ENCODE measurements at places on chromosomes 2 and 18. TPM values are rescaled to one million over a fixed set of nuclear protein-coding genes. Genes with fewer than 3 reads are reported as not detected.
A peak's percentile ranks its signal among the peaks of the same experiment; 100 is the strongest.

GRCh38 chr2:178420463-178420999 lies 30.4 kb downstream of the PRKRA start:
- no peak for DNase-seq

GRCh38 chr2:240499309-240500301 lies 58.2 kb downstream of the ANKMY1 start:
- no peak for DNase-seq

DNA sequence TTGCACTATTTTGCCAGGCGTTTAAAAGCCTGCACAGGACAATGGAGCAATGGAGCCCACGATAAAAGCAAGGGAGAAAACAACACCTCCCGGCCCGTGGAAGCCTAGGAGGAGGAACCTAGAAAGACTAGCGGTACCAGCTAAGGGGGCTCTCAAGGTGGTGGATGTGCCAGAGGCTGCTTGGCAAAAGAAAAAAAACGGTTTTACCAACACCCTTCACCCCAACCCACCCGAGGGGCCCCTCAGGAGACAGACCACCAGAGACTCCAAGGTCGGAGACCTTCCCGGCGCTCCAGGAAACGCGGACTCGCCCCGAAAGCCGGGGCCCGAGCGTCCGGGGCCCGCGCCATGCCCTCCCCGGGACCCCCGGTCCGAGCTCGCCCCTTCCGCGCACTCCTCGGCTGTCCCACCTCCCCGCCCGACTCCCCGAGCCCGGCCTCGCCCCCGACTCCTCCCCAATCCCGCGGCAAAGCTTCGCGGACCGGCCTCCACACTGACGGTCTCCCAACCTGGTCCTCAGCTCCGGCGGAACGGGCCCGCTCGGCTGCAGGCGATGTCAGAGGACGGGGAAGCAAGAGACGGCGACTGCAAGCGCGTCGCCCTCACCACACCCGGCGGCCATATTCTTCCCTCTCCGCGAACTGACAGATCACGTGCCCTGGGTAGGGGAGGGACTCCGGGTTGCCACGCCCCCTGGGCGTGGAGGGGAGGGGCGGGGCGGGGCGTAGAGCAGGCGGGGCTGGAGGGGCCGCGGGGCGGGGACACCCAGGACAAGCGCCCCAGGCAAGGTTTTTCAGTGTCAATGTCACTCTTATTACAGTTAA lies at the start of gene KIDINS220:
KIDINS220 (minus strand) TSS at position 643 of the 824 bp plus-strand sequence. CDS start 10,520 bp downstream, outside the sequence.
- peak; percentile 87 for DNase-seq

DNA sequence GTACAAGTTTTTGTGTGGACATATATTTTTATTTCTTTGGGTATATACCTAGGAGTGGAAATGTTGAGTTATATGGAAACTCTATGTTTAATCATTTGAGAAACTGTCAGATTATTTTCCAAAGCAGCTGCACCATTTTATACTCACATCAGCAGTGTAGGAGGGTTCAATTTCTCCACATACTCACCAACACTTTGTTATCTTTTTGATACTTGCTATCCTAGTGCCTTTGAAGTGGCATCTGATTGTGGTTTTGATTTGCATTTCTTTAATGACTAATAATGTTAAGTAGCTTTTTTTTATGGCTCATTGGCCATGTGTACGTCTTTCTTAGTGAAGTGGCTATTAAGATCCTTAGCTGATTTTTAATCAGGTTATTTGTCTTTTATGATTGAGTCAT lies 64.7 kb upstream of the SLC8A1 start:
- no peak for DNase-seq

MYO7B gene
- not detected for total RNA-seq

- no peak for DNase-seq
Measured at GRCh38 chr18:56306797-56307196, 331.6 kb downstream of the TXNL1 start.

GRCh38 chr18:43914018-43914417 lies 636.7 kb upstream of the SYT4 start:
- no peak for DNase-seq

- DNase-seq: no peak
Measured at GRCh38 chr18:28153485-28154065, 23.4 kb downstream of the CDH2 start.

DNA sequence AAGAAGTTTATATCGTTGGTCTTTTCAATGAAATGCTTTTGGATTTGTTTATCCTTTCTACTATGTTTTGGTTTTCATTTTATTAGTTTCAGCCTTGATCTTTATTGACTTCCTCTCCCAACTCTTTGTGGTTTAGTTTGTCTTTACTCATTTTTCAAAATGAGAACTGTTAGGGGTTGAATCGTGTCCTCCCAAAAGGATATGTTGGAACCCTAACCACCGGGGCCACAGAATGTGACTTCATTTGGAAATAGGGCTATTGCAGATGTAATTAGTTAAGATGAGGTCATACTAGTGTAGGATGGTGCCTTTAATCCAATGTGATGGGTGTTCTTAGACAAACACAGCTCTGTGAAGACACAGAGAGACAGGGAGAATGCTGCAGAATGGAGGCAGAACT lies 60.4 kb upstream of the IL1R2 start:
- no peak for DNase-seq

- DNase-seq: no peak
Measured at GRCh38 chr18:2618009-2618408, 37.5 kb upstream of the SMCHD1 start.

CCDC141 gene
- total RNA-seq: 8.2 TPM

STON1 gene
- total RNA-seq: 3.1 TPM

DNA sequence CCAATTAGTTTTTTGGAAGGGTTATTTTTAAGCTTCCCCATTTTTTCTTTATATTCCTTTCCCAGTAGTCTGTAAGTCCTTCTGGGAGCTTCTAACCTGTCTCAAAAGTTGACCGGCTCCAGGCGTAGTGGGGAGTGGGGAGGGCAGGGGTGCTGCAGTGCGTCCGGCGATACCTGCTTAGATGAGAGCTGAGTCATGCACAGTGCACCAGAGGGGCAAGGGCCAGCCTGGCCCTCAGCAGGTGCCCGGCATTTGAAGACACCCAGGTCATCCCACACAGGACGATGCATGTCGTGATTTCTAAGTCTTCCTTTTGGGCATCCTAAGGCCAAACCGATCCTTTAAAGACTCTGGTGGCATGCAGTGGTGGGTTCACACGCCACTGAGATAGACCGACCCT lies 73.4 kb downstream of the TPO start:
- DNase-seq: no peak

AFF3 gene
- total RNA-seq: 3.9 TPM

DNA sequence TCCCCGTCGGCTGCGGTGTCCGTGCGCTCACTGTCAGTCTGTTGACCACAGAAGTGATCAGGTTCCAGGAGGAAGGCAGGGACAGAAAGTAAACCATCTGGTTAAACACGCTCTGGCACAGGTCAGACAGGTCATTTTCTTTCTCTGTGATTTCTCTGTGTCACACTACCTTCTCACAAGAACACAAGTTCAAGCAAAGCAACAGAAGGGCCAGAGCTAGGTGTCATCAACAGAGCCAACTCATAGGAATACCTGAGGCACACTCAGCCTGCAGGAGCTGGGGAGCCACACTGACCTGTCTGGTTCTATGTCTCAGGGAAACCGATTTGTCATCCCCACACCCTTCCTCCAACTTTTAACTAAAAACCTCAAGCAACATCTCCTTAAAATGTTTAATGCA lies 115.1 kb upstream of the ZBTB14 start:
- DNase-seq: no peak

GRCh38 chr2:79717364-79718007 lies 204.6 kb downstream of the CTNNA2 start:
- DNase-seq: no peak

DNA sequence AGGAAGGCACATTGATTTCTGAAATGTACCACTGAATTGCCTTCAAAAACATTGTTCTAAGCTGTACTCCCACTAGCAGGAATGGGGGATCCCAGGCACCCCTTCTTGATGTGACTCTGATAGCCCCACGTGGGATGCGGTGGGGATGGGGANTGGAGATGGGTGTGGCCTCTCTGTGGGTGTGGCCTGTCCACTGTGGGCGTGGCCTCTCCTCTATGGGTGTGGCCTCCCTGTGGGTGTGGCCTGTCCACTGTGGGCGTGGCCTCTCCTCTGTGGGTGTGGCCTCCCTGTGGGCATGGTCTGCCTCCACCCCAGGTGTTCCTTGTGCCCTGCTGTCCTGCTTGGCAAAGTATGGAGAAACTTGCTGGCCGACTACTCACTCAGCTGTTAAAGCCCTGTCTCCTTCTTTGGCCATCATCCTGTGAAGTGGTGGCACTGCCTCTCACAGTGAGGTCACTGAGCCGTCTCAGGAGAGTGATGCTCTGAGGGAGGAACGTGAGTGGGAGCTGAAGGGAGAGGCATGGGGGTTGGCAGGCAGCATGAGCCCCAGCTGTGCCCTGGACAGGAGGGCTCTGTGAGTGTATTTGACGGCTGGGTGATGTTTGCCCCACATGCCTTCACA lies 6.7 kb upstream of the PARD6G start:
- no peak for DNase-seq

STEAP3 gene
- total RNA-seq: 0.32 TPM

- no peak for DNase-seq
Measured at GRCh38 chr2:217338306-217338916, 478.5 kb upstream of the TNP1 start.

TUBB8B gene
- total RNA-seq: not detected
